ENCODE measurements at places on chromosomes 12 and 14.
A peak's percentile ranks its signal among the peaks of the same experiment; 100 is the strongest.

DNA sequence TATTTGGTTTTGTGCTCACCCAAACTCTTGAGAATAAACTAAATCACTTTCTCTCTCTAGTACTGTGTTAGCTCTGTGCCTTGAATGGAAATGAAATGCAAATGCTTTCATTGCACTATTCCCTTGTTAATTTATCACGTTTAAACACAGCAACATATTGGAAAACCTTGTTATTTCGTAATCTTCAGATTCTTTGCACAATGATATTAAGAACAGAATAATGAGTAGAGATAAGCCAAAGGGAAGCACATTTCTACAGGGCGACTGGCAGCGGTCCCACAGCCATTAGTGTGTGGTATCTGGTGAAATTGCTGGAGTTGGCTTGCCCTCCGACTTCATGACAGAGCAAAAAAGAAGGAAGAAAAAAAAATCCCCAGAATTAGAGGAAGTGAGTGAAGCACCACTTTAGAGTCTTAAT lies 166.1 kb upstream of the E2F7 start:
- no peak for DNase-seq

GRCh38 chr14:78153064-78153341 lies 17.2 kb upstream of the NRXN3 start:
- DNase-seq = no peak

DNA sequence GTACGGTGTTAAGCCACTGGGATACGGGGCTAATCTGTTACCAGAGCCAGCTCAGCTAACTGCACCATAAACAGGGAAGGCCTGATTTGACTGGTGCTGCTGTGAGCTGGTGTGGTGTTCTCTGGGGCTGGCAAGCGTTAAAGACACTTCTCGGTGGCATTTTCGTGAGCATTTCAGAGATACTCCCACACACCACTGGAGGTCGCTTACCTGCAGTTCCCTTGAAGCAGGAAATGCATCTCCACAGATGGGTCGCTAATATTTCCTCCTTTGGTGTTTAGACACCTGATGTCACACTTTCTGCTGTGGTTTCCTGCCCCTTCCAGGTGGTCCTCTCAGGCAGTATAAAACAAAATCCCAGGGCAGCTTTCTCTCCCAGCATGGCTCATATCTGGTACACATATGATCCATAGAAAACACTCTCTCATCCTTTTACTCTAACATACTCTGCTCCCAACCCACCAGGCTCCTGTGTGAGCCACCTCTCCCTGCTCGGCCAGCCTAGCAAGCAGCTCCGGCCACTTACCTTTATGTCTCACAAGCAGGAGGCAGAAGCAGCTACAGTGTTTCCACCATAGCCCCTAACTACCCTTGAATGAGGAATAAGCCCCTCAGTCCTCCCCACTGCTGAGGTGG lies 129.9 kb upstream of the GRIN2B start:
- no peak for DNase-seq

- no peak for DNase-seq
Measured at GRCh38 chr14:97796511-97796910, 999.3 kb downstream of the VRK1 start.

DNA sequence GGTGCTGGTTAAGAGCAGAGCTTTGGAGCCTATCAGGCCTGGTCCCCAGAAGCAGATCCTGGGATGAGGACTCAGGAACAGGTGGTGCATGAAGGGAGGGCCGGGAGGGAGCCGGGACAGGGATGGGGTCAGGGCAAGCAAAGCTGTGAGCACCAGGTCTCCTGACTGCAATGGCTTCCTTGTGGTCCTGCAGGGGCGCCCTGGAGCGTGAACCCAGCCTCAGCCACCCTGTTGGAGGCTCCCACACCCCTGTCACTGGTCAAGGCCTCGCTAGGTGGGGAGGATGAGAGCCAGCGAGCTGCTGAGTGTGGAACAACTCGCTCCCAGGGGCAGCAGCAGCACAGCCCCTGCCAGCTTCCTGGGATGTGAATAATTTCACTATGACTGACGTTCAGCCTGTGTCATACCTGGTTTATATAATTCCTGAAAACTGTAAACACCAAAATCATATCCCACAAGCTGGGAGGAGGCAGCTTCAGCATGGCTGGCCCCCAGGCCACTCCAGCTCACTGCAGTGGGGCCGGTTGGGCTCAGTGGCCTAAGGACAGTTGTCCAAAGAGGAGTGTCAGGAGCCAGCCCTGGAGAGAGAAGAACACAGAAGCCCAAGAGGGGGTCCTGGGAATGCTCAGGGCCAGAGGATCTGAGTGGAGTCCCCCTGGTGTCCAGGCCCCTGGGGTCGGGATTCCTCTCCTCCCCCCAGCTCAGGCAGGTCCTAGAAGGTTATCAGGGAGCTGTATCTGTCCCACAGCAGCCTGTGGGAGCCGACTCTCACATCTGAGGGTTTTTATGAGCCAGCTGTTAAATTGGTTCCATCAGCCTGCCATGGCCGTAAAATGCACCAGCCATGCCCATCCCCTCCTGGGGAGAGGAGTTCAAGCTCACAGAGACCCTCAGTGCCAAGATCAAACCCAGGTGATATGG lies 272.9 kb downstream of the ADGRD1 start:
- no peak for DNase-seq

DNA sequence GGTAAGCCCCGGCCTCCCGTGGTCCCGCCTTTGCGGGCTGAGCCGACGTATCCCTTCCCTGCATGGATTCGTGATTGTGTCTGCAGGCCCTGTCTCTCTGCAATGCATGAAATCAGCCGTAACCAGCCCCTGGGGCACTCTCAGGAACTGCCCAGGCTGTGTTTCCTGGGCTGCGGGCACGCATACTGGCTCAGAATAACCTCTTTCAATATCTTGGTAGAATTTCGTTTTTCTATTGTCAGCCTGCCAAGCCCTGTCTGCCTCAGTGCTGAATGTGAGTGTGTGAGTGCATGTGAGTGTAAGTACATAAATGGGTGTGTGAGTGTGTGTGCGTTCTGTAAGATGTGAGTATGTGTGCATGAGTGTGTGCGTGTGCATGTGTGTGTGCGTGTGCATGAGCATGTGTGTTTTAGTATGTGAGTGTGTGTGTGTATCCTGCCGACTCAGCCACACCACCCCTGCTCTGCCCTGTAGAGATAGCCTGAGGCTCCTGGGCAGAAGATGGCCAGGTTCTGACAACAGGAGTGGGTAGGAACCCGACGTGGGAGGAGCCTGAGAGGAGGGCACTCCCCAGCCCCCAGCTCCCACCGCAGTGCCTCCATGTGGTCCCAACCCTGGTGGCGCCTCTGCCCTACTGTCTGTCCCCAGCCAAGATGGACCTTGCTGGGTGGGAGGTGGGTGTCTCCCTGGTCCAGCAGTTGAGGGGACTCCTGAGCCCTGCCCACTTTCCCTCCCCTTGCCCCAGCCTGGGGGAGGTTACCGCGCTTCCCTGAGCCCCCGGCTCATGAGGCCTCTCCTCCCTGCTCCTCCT lies 268.8 kb downstream of the ADGRD1 start:
- DNase-seq = no peak

GRCh38 chr12:55610598-55610997 lies 26.1 kb upstream of the OR10P1 start:
- no peak for DNase-seq

DNA sequence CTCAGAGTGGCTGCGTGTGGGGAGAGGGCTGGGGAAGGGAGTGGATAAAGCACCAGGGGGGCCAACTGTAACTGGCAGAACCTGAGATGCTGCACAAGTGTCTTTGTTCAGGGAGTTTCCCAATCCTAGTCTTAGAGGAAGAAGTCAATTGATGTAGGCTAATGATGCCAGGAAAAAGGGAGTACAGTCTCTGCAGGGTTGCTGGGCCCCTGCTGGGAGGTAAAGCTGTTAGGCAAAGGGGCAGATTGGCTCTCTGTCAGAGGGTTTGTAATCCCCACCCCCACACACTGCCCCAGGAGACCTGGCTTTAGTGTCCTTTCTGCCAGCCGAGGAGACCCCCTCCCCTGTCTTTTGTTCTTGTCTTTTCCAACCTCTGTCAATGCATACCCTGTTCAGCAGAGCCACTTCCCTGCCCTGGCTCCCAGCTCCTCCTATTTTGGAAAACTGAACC lies 178.4 kb downstream of the KCNA5 start:
- DNase-seq = peak; percentile 61

DNA sequence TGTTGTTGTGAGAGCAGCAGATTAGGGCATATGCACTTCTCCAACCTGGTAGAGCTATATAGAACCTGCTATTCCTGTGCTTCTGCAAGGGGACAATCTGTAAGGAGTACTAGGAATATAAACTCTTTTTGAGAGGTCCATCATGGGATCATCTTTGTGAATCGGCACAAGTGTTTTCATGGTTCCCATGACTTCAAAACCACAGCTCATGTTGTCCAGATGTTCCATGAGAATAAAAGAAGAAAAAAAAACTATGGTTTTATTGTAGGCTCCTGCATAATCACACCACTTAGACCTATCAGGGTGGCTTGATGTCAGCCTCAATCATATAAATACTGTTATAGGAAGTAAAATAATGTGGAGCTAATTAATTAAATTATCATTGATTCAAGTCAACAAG lies 311.4 kb upstream of the ATP2B1 start:
- DNase-seq = no peak

DNA sequence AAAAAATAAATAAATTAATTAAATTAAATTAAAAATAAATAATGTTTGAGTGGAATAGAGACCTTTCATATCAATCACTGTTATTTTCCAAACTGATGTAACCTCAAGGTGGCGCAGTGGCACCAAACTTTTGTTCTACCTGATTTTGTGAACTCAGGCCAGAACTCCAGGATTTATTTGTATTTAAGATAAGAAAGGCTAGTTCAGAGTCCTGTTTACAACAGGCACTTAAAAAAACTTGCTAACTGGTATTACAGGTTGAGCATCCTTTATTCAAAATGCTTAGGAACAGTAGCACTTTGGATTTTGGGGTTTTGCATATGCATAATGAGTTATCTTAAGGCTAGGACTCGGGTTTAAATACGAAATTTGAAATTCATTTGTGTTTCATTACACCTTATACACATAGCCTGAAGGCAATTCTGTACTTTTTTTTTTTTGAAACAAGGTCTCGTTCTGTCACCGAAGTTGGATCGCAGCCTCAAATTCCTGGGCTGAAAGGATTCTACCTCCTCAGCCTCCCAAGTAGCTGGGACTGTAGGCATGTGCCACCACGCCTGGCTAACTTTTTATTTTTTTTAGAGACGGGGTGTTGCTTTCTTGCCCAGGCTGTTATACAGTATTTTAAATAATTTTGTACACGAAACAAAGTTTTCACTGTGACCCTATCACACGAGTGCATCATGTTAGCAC lies 32.4 kb downstream of the YY1 start:
- DNase-seq = no peak

All from NCI-H2107 (cell line).